ENCODE measurements at places on chromosomes 4 and X. TPM values are rescaled to one million over a fixed set of nuclear protein-coding genes. Genes with fewer than 3 reads are reported as not detected.

- H3K4me3 ChIP-seq, result no peak overlapping the region
- no peaks in the 10 kb centered on the region for H3K4me1 ChIP-seq
- DNase-seq, result no peak
- no peaks in the 10 kb centered on the region for H3K36me3 ChIP-seq
Observed at GRCh38 chrX:12174358-12174757, 36.1 kb downstream of the FRMPD4 start.

DNA sequence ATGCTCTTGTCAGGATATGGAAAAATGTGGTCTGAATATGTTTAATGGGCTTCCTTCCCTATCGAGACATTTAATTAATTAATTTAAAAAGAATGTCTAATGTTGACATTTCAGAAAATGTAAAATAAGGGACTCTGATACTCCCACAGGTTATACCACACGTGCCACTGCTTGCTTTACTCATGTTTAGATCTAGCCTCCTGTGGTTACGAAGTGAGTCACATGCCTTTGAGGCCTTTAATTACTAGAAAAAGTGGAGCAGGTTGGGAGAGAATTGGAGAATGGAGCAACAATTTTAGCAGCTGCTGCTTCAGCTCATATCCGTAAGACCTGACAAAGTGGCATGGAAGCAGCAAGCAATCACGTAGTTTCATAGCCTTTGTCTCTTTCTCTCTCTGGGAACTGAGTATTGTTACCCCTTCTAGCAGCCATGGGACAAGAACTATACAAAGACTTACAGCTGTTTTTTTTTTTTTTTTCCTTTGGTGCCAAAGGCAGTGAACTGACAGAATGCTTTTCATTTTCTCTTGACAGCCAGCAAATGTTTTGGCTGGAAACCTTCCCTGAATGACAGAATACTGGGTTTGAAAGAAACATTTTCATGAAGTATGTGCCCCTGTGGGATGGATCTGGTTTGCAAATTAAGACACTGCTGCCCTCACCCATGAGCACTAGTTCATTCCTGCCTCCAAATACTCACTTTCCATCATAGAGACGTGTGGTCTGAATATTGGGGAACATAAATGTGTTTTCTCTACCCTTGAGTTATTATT lies 355.1 kb upstream of the PABPC5 start:
- H3K4me1 ChIP-seq, result no peaks in the 10 kb centered on the region
- no peaks in the 10 kb centered on the region for H3K27me3 ChIP-seq
- H3K4me3 ChIP-seq, result no peak overlapping the region
- DNase-seq, result no peak
- no peak overlapping the region for H3K27ac ChIP-seq

DNA sequence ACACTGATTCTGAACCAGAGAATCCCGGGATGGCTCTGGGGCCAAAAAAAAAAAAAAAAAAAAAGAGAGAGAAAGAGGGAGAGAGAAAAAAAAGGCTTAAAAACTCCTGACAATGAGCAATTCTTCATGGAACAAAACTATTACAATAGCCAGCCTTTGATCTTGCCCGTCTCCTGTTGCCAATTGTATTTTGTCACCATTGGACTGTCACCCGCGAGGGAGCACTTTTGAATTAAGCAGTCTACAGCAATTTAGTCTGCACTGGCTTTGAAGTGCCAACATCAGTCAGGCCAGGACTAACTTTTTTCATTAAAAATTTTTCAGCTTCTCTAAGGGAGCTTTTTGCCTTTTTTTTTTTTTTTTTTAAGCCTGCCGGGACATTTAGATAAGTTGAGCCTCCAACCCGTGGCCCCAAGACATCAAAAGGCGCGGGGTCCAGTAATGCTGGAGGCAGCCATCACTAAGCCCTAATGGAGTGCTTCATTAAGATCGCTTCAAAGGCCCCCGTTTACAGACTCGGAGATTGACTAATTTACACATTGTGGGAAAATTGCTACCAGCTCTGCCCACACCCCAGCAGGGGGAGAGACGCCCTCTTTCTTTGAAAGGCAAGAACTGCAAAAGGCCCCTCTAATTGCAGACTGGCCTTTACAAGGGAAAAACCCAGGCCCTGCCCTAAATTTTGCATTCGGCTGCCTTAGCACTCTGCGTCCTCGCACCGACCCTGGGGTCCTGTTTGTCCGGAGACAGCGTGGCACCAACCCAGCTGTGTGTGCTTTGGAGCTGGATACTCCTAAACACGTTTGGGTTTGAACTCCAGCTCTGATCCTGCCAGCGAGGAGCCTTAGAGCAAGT lies 98.1 kb upstream of the MSX1 start:
- no peak overlapping the region for H3K4me3 ChIP-seq
- no peaks in the 10 kb centered on the region for H3K36me3 ChIP-seq
- no peak overlapping the region for H3K27ac ChIP-seq
- H3K27me3 ChIP-seq, result no peaks in the 10 kb centered on the region
- no peak for DNase-seq

DNA sequence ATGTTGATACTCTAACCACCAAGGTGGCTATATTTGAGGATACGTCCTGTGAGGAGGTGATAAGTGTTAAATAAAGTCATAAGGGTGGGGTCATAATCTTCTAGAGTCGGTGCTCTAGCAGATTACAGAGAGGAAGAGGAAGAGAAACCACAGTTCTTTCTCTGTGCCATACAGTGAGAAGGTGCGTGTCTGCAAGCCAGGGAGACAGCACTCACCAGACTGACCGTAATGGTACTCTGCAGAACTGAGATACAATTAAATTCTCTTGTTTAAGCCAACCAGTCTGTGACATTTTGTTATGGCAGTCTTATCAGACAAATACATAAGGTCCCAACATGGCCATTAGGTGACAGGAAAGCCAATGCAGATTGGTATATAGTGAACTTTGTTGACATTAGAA lies 480.9 kb upstream of the IGFBP7 start:
- no peaks in the 10 kb centered on the region for H3K27me3 ChIP-seq
- H3K4me3 ChIP-seq, result no peak overlapping the region
- DNase-seq, result no peak
- no peaks in the 10 kb centered on the region for H3K4me1 ChIP-seq
- no peak overlapping the region for H3K27ac ChIP-seq

FGF5 gene
- total RNA-seq, result not detected

DNA sequence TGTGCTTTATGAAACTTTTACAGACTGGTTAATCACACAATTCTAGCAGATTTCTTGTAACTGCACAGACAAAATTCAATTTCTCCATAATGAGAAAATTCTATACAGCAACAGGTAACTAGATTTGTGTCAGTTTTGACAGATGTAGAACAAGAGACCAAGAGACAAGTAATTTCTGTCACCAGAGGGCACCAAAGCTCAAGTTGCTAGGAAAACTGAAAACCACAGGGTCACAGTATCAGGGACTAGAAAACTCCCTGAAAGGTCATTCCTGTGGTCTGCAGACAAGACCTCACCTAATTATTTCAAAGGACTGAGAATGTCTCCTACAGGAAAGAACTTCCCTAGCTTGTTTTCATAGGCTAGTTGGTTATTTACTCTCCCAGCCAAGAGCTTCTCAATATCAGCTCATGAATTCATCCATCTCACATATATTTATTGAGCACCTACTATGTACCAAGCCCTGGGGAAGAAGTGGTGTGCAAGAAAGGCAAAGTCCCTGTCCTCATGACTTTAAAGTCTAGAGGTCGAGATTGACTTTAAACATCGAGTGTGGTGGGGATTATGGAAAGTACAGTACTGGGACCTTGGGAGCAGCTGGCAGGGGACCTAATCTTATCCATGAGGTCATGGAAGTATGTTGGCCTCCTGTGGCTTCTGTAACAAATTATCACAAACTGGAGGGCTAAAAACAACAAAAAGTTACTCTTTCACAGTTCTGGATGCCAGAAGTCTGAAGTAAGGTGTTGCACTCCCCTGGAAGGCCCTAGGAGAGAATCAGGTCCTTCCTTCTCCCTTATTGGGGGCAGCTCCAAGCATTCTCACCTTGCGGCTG lies 47.8 kb upstream of the SETD7 start:
- H3K27ac ChIP-seq, result no peak overlapping the region
- H3K27me3 ChIP-seq, result no peaks in the 10 kb centered on the region
- H3K4me3 ChIP-seq, result no peak overlapping the region
- H3K36me3 ChIP-seq, result no peaks in the 10 kb centered on the region
- no peaks in the 10 kb centered on the region for H3K4me1 ChIP-seq

ZNF157 gene
- total RNA-seq, result 1.2 TPM

DNA sequence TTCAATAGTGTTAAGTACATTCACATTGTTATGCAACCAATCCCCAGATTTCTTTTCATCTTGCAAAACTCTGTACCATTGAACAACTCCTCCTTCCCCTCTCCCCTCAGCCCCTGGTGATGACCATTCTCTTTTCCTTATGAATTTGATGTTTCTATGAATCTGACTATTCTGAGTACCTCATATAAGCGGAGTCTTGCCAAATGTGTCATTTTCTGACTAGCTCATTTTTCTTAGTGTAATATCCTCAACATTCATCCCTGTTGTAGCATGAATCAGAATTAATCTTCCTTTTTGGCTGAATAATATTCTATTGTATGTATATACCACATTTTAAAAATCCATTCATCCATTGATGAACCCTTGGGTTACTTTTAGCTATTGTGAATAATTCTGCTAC lies 34.0 kb downstream of the SMIM20 start:
- DNase-seq, result no peak
- H3K27ac ChIP-seq, result no peak overlapping the region
- H3K4me1 ChIP-seq, result no peaks in the 10 kb centered on the region
- no peak overlapping the region for H3K4me3 ChIP-seq

DNA sequence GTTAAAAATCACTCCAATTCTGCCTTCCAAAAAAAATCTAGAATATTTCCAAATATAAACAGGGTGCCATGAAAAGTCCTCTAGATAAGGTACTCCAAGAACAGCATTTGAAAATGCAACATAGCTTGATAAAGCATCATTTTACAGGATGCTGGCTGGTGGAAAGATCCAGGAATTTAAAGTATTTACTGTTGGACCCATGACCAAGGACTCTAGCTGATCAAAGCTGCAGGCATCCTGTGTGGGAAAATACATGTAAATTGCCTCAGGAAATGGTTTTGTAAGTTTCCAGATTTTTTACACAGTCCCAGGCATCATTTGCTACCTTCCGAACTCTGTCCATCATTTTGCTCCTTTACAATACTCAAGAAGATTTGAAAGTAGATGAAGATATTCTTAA lies 164.4 kb downstream of the GRIA3 start:
- no peaks in the 10 kb centered on the region for H3K36me3 ChIP-seq
- no peak overlapping the region for H3K27ac ChIP-seq
- H3K4me3 ChIP-seq, result no peak overlapping the region
- H3K4me1 ChIP-seq, result no peaks in the 10 kb centered on the region

NUP62CL gene
- total RNA-seq, result 10.6 TPM

GRCh38 chr4:85778632-85779131 lies 303.7 kb downstream of the ARHGAP24 start:
- H3K4me1 ChIP-seq, result no peaks in the 10 kb centered on the region
- no peak overlapping the region for H3K4me3 ChIP-seq
- no peak overlapping the region for H3K27ac ChIP-seq

GRCh38 chr4:181503687-181504390 lies 739.4 kb upstream of the TENM3 start:
- no peaks in the 10 kb centered on the region for H3K4me1 ChIP-seq
- H3K27ac ChIP-seq, result no peak overlapping the region
- no peak for DNase-seq
- H3K27me3 ChIP-seq, result no peaks in the 10 kb centered on the region
- H3K36me3 ChIP-seq, result no peaks in the 10 kb centered on the region

DNA sequence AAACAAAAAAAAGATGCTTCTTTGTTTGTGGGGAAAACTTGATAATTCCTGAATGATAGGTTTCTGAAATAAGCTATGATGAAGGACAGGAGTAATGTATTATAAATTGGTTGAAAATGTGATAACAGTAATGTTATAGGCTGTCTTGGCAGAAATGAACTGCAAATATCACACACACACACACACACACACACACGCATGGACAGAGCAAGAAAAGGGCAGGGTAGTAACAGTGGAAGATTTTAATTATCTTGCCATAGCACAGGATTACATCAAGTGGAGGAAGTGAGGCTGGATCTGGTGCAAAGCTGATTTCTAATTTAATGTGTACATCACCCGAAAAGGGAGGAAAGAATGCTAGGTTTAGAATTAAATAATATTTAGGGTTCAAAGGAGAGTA lies 97.5 kb upstream of the CXXC4 start:
- H3K4me1 ChIP-seq, result no peaks in the 10 kb centered on the region
- DNase-seq, result no peak
- no peaks in the 10 kb centered on the region for H3K27me3 ChIP-seq
- H3K4me3 ChIP-seq, result no peak overlapping the region

- H3K27me3 ChIP-seq, result no peaks in the 10 kb centered on the region
- no peak overlapping the region for H3K4me3 ChIP-seq
- H3K36me3 ChIP-seq, result no peaks in the 10 kb centered on the region
Observed at GRCh38 chr4:33961761-33962160, 2282.6 kb downstream of the ARAP2 start.

SOWAHB gene
- 7.9 TPM for total RNA-seq

- no peak for DNase-seq
- no peaks in the 10 kb centered on the region for H3K27me3 ChIP-seq
Observed at GRCh38 chrX:42978655-42979379, 200.9 kb upstream of the PPP1R2C start.

DNA sequence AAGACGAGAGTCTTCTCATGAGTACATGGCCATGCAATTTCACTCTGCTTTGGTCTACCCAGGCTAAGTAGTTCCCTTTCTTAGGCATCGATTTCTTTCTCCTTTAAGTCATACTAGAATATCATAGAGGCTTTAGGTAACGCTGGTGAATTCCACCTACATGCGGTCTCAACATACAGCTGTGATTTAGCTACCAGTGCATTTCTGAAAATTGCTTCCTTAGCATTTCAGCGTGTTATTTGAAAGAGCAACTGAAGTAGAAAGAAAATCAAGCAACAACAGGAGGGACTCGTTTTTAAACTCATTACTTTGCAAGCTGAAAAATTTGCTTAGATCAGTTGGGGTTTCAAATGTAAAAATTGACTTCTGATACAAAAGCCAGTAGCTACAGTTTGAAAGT lies 48.1 kb upstream of the RASGEF1B start:
- H3K36me3 ChIP-seq, result no peaks in the 10 kb centered on the region
- no peaks in the 10 kb centered on the region for H3K4me1 ChIP-seq
- no peaks in the 10 kb centered on the region for H3K27me3 ChIP-seq
- H3K27ac ChIP-seq, result no peak overlapping the region

NDST3 gene
- total RNA-seq, result 0.88 TPM

- no peaks in the 10 kb centered on the region for H3K4me1 ChIP-seq
- H3K36me3 ChIP-seq, result no peaks in the 10 kb centered on the region
- H3K4me3 ChIP-seq, result no peak overlapping the region
- DNase-seq, result no peak
- H3K27me3 ChIP-seq, result no peaks in the 10 kb centered on the region
Observed at GRCh38 chrX:148878371-148878770, 378.0 kb downstream of the AFF2 start.

DNA sequence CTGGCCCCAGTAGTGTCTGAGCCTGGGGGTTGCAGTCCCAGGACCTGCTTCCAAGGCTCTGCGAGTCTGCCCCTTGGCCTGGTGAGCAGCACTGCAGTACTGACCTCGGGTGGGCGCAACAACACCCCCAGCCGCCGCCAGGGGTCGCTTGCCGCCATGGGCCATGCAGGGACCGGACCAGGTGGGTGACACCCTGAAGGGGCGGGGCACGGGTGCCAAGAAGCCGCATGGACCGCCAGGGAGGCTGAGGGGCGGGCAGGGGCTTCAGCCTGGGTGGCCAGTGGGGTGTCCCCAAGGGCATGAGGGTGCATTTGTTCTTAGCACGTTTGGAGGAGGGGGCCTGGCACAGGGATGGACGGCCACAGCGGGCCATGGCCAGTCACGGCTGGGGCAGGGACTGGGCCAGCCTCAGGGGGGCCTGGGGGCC lies 25.0 kb downstream of the TACC3 start:
- H3K36me3 ChIP-seq, result no peaks in the 10 kb centered on the region
- H3K27ac ChIP-seq, result no peak overlapping the region
- no peaks in the 10 kb centered on the region for H3K27me3 ChIP-seq

PCYT1B gene
- total RNA-seq, result not detected
